ENCODE measurements at places on chromosomes 12 and 14. TPM values are rescaled to one million over a fixed set of nuclear protein-coding genes. Genes with fewer than 3 reads are reported as not detected.

TEX52 gene
- not detected for total RNA-seq

TEX22 gene
- total RNA-seq, result not detected

TPPP2 gene
- not detected for total RNA-seq

ANO2 gene
- not detected for total RNA-seq

JPH4 gene
- total RNA-seq, result not detected

ASCL1 gene
- total RNA-seq, result not detected

AVPR1A gene
- not detected for total RNA-seq

RASAL1 gene
- not detected for total RNA-seq

OTUB2 gene
- total RNA-seq, result 0.66 TPM

SCNN1A gene
- total RNA-seq, result 0.57 TPM

FIGNL2 gene
- 0.22 TPM for total RNA-seq

ARL6IP4 gene
- total RNA-seq, result 104 TPM

SRRM4 gene
- not detected for total RNA-seq

NELL2 gene
- total RNA-seq, result not detected

PNMA1 gene
- total RNA-seq, result 28.1 TPM

ZC3H10 gene
- total RNA-seq, result 7.4 TPM

CNTN1 gene
- total RNA-seq, result 0.43 TPM

PPP1R12A gene
- total RNA-seq, result 104 TPM

FAIM2 gene
- total RNA-seq, result 6.6 TPM

IL26 gene
- not detected for total RNA-seq

KCNA5 gene
- total RNA-seq, result not detected

CLEC4E gene
- total RNA-seq, result not detected

PLBD1 gene
- total RNA-seq, result 11.4 TPM

INSM2 gene
- total RNA-seq, result not detected

SOX5 gene
- 22.5 TPM for total RNA-seq

RBP5 gene
- total RNA-seq, result not detected

RHOJ gene
- total RNA-seq, result 1.5 TPM

CPNE8 gene
- 24.3 TPM for total RNA-seq

PLCZ1 gene
- not detected for total RNA-seq

RD3L gene
- not detected for total RNA-seq

GPRC5D gene
- total RNA-seq, result not detected
